ENCODE measurements at places on chromosomes 2 and 18.

DNA sequence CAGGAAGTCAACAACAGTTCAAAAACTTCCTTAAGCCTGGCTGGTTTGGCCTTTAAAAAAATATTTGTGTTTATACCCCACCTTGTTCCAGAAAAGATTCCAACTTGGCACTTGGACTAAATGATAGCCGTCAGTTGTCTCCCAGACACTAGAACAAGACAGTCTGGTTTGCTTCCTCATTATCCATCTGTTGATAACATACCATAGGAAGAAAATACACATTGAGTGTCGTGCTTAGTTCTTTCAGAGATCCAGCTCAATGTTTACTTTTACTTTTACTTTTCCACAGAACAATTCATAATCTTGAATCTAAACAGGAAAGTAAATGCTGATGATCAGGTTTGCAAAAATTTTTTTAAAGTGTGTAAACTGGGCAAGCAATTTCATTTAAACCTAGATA lies 2.4 kb upstream of the VPS54 start:
- no peak for DNase-seq

DNA sequence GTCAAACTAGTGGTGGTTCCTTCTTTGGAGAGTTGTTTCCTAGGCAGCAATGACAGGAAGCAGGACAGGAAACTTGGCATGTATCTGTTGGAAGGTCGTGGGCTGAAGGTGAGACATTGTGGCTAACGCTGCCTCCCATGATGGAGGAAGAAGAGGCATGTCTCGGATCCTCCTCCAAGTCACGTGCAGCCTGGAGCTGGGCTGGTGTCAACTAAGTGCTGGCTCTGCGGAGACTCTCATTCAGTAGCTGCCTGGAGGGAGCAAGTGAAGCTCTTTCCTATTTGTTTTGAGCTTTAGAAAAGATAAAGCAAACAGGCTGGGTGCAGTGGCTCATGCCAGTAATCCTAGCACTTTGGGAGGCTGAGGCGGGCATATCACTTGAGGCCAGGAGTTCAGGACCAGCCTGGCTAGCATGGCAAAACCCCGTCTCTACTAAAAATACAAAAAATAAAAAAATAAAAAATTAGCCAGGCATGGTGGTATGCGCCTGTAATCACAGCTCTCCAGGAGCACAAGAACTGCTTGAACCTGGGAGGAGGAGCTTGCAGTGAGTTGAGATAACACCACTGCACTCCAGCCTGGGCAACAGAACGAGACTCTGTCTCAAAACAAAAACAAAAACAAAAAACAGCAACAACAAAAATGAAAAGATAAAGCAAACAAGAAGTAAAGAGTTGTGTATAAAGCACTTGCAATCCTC lies 28.2 kb upstream of the INO80C start:
- peak; percentile 8 for DNase-seq

GRCh38 chr2:119216994-119217393 lies 6.6 kb upstream of the STEAP3 start:
- DNase-seq = no peak

DNA sequence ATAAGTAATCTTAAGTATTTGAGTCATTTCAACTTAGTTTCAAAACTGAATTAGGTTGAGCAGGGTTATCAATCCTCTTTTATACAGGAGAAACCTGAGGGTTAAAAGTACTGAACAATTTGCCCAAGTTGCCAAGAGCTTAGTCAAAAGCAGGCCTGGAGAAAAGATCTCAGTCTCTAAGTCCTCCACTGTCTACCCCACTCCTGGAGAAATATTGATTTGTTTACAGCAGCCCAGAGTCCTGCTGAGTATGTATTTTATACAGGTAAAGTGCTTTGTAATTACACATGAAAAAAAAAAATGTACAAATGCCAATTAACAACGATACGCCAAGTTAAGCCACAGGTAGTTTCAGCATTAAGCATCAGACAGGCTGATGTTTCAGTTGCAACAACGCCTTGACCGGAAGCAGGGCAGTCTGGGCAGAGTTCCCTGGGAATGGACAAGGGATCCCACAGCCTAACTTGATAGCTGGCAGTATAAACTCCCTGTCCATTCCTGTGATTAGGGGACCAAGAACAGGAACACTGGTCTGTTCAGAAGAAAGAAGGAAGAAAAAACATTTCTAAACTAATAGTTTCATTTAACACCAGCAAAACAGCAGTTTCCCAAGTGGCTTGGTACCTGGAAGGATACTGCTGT lies 132.9 kb downstream of the MYO5B start:
- DNase-seq = no peak

- DNase-seq = no peak
Observed at GRCh38 chr2:15795426-15795825, 144.9 kb upstream of the MYCN start.

GRCh38 chr18:306608-307255 lies 38.9 kb upstream of the THOC1 start:
- DNase-seq = no peak

DNA sequence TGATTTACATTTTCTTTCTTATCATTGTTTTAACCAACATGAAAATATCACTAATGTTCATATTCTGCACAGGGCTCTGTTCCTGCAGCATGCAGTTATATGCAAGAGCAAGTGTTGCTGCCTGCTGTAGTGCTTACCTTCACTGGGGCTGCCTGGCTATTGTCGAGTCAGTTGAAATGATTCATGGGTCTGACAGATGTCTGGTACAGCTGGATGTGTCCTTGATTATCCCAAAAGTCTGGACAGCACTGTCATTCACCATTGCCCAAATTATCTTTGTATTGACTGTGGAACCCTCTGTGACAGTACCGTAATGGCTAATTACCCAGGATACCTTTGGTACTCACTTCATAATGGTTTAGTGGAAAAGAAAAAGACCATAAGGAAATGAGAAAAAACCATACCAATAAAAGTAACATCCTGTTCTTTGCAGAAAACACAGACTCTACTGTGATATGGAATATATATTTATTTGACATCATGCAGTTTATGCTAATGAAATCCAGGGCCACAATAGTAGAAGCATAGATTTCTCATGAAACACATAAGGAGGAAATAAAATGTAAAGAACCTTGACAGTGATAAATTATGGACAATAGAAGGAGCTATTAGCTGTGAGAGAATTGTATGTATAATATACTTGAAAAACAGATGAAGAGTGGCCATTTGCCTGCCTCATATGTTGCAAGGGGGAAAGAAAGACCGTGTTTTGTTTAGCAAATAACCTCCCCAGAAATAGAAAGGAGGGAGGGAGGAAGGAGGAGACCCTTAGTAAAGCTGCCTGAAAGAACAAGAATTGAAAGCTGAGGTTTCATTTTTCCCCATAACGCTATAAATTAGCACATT lies 249.8 kb upstream of the ATP5MC3 start:
- no peak for DNase-seq

GRCh38 chr2:235053651-235054050 lies 101.8 kb downstream of the SH3BP4 start:
- no peak for DNase-seq

GRCh38 chr2:100603948-100604633 lies 41.3 kb downstream of the PDCL3 start:
- DNase-seq = no peak

- no peak for DNase-seq
Observed at GRCh38 chr2:152408254-152408653, 73.3 kb downstream of the FMNL2 start.

GRCh38 chr18:70956554-70956953 lies 667.7 kb downstream of the SOCS6 start:
- DNase-seq = no peak

- no peak for DNase-seq
Observed at GRCh38 chr2:14016289-14016955, 616.1 kb upstream of the LRATD1 start.

DNA sequence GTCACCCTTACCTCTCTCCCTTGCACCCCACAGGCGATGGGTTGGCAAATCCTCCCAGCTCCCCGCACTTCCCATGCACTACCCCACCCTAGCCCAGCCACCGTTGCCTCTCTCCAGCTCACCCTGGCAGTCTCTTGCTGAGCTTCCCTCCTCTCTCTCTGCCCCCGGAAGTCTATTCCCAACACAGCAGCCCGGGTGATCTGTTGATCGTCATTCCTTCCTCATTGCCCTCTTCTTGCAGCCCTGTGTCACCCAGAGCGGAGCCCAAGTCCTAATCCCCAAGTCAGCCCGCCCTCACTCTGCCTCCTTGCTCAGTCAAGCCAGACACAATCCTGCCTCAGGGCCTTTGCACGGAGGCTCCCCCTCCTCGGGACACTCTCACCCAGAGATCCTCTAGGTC lies 55.2 kb downstream of the CIB4 start:
- no peak for DNase-seq

GRCh38 chr18:5842653-5843052 lies 52.7 kb downstream of the TMEM200C start:
- DNase-seq = no peak

GRCh38 chr2:236026841-236027240 lies 141.3 kb downstream of the GBX2 start:
- no peak for DNase-seq

All from activated CD4-positive, alpha-beta T cell treated with anti-CD3 and anti-CD28 coated beads for 48 hours (primary cell).